NCI-H524 (cell line): ENCODE measurements at places on chromosomes 1 and 21.

- DNase-seq, result no peak
These were observed 13.8 kb upstream of the SDHB start for GRCh38 chr1:17067465-17068240.

DNA sequence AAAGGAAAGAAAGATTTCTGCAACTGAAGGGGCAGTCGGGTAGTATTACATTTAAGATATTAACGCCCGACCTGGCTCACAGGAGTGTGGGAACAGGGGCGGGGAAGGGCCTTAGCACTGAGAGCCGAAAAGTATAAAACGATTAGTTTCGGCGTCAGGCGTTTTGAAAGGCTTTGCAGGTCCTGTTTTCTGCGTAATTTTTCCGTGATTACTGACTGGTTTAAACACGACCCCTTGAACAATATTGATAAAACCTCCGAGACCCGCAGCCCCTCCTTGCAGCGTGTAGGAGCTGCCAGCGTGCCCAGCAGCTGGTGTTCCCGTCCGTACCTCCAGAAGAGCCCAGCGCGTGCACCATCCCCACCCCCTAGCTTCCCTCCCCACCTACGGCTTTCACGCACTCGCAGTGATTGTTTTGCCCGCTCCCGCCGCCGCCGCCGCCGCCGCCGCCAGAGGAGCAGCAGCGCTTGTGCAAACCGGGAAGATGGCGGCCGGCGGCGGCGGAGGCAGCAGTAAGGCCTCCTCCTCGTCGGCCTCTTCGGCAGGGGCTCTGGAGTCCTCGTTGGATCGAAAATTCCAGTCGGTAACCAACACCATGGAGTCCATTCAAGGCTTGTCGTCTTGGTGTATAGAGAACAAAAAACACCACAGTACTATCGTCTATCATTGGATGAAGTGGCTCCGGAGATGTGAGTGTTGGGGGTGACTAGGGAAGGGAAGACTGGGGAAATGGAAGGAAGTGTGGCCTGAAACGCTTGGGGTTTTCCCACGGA lies 470 bp downstream of the RPRD2 start:
- DNase-seq, result peak; percentile 81

DNA sequence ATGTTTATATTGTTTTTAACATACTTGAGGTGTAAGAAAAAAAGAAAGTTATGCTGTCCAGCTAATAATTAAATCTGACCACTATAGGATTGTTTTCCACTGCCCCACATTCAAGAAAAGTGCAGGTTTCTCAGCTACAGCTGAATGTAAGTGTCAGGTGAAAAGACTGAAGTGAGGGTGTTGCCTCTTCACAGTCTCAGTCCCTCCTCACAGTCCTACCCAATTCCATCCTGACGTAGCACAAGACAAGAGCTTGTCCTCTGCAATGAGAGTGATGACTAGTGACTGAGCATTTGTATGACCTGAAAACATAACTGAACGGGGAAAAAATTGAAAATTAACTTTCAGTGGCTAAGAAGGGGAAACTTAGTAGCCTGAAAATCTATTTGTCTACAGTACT lies 1039.5 kb downstream of the ADGRL2 start:
- DNase-seq, result no peak

- no peak for DNase-seq
These were observed 36.9 kb downstream of the ZMYM4 start for GRCh38 chr1:35305383-35305782.

- no peak for DNase-seq
These were observed 71.2 kb downstream of the FGGY start for GRCh38 chr1:59368008-59368670.

DNA sequence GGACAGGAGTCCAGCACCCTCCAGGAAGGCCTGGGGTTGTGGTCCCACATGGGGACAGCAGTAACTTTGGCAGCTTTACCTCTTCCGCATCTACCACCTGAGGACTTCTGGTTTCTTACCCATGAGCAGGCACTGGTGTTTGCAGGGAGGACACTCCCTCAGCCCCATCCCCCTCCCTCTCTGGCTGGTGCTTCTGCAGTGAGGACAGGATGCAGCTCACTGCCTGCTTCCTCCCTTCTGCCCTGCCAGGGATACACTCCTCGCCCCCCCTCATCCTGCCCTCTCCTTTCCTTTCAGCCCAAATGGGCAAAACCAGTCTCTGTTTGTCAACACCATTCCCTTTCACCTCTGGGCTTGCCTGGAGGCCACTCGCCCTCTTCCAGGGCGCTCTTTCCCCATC lies 62.4 kb downstream of the KIRREL1 start:
- DNase-seq, result no peak
